ENCODE measurements at places on chromosomes 5 and 9.

DNA sequence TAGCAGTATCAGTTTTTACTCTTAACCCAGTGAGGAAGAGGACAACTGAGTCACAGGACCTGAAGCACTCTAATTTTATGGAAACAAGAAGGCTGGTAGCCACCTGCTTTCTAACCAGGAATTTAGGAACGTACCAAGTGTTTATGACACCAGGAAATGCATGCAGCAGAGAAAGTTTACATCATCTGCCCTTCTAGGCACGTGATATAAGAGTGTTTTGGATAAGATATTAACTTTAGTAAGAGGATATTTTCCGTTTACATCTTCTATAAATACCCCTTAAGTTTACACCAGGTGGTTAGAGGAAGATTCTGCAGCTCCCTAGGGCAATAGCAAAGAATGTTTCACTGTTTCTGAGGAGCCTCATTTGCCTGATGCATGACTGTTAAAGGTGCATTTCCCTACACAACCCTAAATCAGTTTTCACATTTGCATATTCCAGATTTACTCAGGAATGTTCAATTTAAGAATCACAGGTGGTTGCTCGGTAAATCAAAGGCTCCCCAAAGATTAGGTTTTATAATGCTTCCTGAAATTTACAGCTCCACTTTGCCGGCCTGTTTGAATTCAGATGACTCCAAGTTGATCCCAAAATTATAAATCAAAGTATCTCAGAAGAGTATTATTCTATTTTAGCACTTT, 1.8 kb downstream of the TSC1 start:
- no peak for DNase-seq

DNA sequence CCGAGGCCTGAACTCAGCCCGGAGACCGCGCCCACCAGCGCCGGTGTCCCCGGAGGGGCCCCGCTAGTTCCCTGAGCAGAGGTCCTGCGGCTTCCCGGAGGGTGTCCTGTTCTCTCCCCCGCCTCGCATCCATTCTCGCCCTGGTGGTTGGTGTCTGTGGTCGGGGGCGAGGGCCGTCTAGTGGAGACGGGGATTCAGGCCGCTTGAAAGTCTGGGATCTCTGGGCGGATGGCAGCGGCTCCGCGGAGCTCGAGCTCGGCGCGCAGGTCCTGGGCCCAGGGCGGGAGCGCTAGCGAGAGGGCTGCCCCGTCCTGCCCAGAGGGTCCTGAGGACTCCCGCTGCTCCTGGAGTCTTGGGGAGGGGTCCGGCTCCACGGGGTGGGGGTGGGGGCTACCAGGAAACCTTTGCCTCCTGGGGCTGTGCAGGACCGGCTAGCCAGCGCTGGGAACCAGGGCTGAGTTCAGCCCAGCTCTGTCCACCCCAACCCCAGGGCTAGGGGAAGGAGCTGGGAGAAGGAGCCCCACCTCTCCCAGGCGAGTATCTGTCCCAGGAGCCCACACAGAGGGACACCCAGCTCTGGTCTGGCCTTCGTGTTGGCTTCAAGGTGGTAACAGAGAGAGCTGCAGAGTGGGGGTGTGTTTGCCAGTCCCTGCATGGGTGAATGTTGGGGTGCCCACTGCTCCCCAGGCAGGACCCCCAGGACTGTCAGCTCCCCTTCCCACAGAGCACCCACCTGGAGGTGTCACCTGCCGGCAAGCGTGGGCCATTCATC, 4.0 kb downstream of the TOR4A start:
- no peak for DNase-seq

- no peak for DNase-seq
These were observed 10.2 kb downstream of the CORO2A start for GRCh38 chr9:98182069-98182820.

DNA sequence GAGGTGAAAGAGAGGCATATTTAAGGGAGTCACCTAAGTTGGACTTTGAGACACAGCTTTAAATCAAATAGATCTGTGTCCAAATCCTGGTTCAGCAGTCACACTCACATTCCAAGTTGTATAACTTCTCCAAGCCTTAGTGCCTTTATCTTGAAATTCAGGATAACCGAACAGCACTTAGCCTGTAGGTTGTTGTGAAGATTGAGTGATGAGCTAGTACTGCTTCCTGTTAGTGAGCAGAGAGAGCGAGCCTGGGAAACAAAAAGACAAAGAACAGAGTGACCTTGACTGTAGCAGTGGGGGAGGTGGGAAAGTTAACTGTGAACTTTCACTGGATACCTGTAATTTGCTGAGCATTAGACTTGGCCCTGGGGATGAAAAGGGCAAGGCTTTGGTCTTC, 22.4 kb downstream of the MAML1 start:
- DNase-seq = no peak

DNA sequence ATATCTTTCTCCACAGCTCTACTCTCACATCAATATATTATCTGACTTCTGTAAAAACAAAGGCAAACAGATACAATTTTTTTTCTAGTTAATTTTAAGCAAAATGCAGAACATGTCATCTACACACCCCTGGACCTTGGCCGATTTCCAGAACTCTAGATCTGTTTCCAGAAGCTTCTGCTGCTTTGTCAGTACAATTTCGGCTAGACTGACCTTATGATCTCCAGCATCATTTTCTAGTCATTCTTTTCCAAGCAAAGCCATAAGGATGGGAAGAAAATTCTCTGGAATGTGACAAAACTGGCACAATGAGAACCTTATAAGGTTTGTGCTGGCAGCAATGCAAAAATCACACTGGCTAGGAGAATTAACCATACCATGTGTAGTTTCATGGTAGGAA, 132.8 kb upstream of the MPDZ start:
- no peak for DNase-seq

GRCh38 chr5:111557111-111557510, 44.8 kb upstream of the STARD4 start:
- DNase-seq = no peak

GRCh38 chr9:104322596-104322995, 181.5 kb upstream of the OR13F1 start:
- DNase-seq = no peak

- DNase-seq = no peak
These were observed 83.4 kb downstream of the CPLANE1 start for GRCh38 chr5:37165761-37166160.

GRCh38 chr5:107966201-107966600, 295.5 kb upstream of the EFNA5 start:
- DNase-seq = no peak

- no peak for DNase-seq
These were observed 30.6 kb upstream of the IL33 start for GRCh38 chr9:6184749-6185645.

DNA sequence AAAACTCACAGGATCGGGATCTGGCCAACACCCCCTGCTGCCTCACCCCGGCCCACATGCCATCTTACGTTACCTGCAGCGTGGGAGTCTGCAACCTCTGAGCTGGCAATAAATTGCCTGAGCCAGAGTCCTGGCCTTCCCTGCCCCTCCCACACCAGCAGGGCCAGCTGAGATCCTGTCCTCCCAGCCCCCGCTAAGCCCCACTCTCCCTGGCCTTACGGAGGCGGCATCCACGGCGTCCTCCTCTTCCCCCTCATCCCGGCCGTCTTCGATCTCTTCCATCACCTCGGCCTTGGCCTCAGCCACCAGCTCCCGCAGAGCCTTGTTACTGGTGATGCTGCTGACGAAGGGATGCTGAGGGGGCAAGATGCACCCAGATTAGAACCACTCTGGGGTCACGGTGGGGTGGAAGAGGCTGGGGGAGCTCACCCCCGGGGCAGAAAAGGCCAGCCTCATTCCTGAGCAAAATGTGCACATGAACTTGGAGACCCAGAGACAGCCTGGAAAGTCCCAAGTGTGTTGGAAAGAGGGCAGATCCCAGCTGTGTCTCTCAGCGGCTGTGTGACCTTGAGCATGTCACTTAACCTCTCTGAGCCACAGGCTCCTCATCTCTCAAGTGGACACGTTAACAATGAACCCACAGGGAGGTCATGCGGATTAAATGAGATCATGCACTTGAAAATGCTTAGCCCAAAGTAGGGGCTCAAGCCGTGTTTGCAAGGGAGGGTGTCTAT, 89.9 kb upstream of the FBXW11 start:
- no peak for DNase-seq

DNA sequence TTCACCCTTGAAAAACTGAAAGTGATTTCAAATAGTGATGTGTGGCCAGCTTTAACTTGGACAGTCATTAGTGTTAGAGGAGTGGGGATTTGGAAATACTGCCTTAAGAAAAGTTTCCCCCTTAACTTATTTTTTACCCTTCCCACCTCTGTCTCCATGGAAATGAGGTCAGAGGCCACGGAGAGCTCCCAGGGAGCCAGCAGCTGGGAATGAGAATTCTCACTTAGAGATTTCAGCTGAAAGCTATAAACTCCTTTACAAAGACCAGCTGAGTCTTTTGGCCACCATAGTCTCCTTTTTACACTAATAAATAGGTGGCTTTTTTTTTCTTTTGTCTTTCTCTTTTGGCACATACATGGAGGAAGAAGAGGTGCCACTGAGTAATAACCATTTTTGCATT, 45.7 kb upstream of the PIK3R1 start:
- DNase-seq = no peak

DNA sequence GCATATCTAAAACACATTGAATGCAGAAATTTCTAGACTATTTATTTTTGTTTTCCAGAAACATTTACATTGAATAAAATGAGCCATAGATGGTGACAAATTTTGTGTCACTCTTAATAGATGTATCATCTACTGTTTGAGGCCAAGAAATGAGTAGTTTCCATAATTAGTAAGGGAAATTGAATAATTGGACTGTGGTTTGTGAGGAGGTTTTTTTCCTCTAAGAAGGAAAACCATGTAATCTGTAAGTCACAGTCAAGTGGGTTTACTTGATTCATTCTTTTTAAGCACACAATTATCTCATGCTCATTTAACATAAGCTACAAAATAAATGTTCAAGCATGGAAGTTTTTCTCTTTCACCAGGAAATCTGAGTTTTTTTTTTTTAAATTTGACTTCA, 876.4 kb downstream of the NR2F1-AS1 start:
- no peak for DNase-seq

GRCh38 chr5:161548487-161549094, 2.1 kb upstream of the GABRB2 start:
- no peak for DNase-seq

- DNase-seq = no peak
These were observed 35.1 kb upstream of the PCA3 start for GRCh38 chr9:76729116-76729515.

- no peak for DNase-seq
These were observed 65.9 kb downstream of the CYFIP2 start for GRCh38 chr5:157331807-157332206.

GRCh38 chr9:20409321-20410092, 212.8 kb downstream of the MLLT3 start:
- no peak for DNase-seq

DNA sequence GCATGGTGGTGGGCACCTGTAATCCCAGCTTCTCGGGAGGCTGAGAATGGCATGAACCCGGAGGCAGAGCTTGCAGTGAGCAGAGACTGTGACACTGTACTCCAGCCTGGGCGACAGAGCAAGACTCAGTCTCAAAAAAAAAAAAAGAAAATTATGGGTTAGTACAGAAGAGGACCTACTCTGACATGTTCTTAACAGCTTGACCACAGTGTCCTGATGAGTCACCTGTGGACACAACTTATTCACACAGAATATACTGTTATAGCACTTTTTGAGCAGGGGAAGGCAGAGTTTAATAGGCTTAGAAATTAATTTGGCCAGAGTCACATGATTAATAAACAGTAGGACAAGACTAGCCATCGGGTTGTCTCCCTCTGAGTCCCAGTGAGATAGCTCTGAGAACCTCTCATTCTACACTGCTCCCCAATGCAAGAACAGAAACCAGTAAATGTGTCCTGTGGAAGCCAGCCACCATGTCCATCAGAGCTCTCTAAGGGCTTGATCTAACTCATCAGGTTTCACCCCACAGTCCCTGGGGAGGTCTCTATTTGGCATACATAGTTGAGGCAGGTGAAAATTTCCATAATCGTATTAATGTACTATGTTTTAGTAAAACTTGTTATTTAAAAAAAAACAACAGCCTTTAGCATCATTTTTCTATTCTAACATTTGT, 1077.9 kb upstream of the C9orf72 start:
- DNase-seq = no peak

DNA sequence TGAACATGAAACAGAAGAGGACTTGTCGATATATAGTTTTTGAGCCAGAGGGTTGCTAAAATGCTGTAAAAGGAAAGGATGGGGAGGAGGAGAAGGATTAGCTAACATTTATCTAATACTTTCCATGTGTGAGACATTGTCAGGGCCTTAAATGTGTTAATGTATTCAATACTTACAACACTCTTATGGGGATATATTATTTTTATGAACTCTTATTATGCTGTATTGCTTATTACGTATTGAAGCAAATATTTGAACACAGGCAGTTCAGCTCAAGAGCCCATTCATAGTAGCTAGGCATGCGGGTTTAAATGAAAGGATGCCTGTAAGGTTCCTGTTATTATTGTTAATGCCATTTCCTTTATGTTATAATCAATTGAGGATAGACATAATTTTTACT, 391.5 kb downstream of the CCDC171 start:
- DNase-seq = no peak

- DNase-seq = no peak
These were observed 108.6 kb upstream of the ATP10B start for GRCh38 chr5:160960592-160960991.

DNA sequence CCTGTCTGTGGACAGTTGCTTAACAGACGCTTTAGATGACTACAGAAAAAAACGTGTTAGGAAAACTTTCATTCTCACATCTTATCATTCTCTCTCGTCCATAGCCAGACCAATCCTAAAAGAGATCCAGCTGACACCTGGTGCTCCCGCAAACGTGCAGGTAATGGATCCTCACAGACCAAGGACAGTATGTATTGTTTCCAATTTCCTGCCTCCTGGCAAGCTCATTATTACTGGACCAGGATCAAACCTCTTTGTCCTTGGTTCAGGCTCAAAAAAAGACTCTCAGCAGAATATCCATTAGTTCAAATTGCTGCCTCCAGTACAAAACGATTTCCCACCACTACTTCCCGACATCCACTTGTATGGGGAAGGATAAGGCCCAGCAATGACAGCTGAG, 62.4 kb downstream of the SERINC5 start:
- DNase-seq = no peak

DNA sequence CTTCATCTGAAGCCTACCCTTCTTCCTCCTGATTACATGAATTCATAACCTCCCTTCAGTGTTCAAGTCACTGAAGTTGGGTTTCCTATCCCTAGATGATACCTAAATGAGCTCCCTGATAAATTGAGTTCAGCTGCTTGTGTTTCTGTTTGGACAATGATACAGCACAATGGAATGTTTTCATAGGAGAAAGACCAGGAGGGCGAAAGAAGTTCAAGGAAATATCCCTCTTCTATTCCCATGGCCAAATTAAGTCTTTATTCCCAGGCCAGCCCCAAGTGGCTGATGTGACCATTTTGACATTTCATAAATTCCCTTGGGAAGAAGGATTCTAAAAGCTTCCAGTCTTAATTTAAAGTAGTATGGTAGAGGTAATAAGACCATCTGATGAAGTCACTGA, 555.8 kb upstream of the CLINT1 start:
- no peak for DNase-seq

DNA sequence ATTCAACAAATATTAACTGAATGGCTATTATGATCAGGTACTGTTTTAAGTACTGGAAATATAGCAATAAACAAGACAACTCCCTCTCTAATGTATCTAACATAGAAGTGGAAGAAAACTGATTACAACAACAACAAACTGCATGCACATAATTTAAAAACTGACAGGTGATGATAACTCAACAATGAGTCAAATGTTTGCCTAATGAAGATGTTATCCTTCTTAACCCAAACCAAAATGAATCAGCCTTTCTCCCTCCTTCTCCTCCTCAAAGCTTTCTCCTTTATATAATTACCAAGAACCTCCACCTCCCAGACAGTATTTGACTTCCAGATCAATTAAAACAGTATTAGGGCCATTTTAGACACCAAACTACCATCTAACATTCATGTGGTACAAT, 49.3 kb downstream of the RICTOR start:
- no peak for DNase-seq

All from RWPE2 (cell line).